ENCODE measurements at places on chromosomes 4 and X. TPM values are rescaled to one million over a fixed set of nuclear protein-coding genes. Genes with fewer than 3 reads are reported as not detected.

- H3K4me3 ChIP-seq, result no peak overlapping the region
- no peaks in the 10 kb centered on the region for H3K27me3 ChIP-seq
- no peaks in the 10 kb centered on the region for H3K4me1 ChIP-seq
- H3K36me3 ChIP-seq, result no peaks in the 10 kb centered on the region
- no peak for DNase-seq
Measured at GRCh38 chr4:150855981-150856510, 159.0 kb downstream of the LRBA start.

HTN1 gene
- not detected for total RNA-seq

GRCh38 chrX:21632027-21632426, 26.1 kb downstream of the KLHL34 start:
- H3K27me3 ChIP-seq, result no peaks in the 10 kb centered on the region
- DNase-seq, result no peak
- H3K4me1 ChIP-seq, result no peaks in the 10 kb centered on the region

- H3K27ac ChIP-seq, result no peak overlapping the region
- no peak for DNase-seq
- no peak overlapping the region for H3K4me3 ChIP-seq
Measured at GRCh38 chrX:69038816-69039215, 126.4 kb downstream of the PJA1 start.

L1CAM gene
- total RNA-seq, result 8.8 TPM

TKTL1 gene
- not detected for total RNA-seq

DNA sequence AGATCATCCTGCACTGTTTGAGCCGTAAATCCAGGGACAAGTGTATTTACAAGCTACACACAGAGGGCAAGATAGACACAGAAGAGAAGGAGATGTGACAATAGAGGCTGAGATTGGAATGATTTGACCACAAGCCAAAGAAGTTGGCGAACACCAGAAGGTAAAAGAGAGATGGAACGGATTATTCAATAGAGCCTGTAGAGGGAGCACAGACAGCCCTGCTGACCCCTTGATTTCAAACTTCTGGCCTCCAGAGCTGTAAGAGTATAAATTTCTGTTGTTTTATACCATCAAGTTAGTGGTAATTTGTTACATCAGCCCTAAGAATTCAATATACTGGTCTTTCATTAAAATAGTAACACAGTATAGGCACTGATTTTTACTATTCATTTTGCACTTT, 447.8 kb downstream of the FAT4 start:
- H3K27ac ChIP-seq, result no peak overlapping the region
- no peaks in the 10 kb centered on the region for H3K4me1 ChIP-seq
- H3K36me3 ChIP-seq, result no peaks in the 10 kb centered on the region
- no peak overlapping the region for H3K4me3 ChIP-seq

DNA sequence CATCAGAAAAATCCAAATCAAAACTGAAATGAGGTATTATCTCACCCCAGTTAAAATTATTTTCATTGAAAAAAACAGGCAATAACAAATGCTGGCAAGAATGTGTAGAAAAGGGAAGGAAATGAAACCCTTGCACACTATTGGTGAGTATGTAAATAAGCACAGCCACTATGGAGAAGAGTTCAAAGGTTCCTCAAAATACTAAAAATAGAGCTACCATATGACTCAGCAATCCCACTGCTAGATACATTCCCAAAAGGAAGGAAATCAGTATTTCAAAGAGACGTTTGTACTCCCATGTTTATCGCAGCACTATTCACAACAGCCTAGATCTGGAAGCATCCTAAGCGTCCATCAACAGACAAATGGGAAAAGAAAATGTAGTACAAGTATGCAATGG, 932.4 kb downstream of the PCDH18 start:
- H3K27me3 ChIP-seq, result no peaks in the 10 kb centered on the region
- H3K36me3 ChIP-seq, result no peaks in the 10 kb centered on the region
- no peak overlapping the region for H3K4me3 ChIP-seq
- no peak overlapping the region for H3K27ac ChIP-seq
- no peak for DNase-seq
- no peaks in the 10 kb centered on the region for H3K4me1 ChIP-seq

CSTF2 gene
- 21.8 TPM for total RNA-seq

DNA sequence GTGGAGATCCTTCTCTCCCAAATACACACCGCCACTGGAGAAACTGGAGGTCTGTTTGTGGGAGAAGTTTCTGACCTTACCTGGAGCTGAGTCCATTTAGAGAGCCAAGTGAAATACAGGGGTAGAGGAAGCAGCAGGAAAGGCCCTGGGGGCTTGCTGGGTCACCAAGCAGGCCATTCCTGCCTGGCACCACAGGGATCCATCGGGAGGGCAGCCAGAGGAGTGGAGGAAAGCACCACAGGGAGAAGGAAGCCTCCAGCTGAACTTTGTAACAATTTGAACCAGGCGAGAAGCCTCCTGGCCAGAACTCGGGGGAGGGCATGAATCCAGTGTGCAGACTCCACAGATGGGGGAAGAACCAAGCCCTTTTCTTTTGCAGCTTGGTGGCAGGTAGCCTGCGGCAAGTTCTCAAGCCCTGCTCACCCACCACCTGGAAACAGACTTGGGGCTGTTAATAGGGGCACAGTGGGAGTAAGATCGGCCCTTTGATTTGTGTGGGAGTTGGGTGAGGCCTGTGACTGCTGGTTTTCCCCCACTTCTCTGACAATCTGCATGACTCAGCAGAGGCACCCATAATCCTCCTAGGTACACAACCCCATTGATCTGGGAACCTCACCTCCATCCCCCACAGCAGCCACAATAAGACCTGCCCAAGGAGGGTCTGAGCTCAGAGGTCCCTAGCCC, 94.6 kb downstream of the IRS4 start:
- no peak for DNase-seq
- no peaks in the 10 kb centered on the region for H3K4me1 ChIP-seq
- H3K27ac ChIP-seq, result no peak overlapping the region
- H3K4me3 ChIP-seq, result no peak overlapping the region
- no peaks in the 10 kb centered on the region for H3K36me3 ChIP-seq
- no peaks in the 10 kb centered on the region for H3K27me3 ChIP-seq

FAM184B gene
- 0.19 TPM for total RNA-seq

Measured in colonic mucosa (tissue), 4 donors.